ENCODE measurements at places on chromosomes 1 and 21. TPM values are rescaled to one million over a fixed set of nuclear protein-coding genes. Genes with fewer than 3 reads are reported as not detected.

The BATF3 gene
- total RNA-seq = 12.0 TPM

DNA sequence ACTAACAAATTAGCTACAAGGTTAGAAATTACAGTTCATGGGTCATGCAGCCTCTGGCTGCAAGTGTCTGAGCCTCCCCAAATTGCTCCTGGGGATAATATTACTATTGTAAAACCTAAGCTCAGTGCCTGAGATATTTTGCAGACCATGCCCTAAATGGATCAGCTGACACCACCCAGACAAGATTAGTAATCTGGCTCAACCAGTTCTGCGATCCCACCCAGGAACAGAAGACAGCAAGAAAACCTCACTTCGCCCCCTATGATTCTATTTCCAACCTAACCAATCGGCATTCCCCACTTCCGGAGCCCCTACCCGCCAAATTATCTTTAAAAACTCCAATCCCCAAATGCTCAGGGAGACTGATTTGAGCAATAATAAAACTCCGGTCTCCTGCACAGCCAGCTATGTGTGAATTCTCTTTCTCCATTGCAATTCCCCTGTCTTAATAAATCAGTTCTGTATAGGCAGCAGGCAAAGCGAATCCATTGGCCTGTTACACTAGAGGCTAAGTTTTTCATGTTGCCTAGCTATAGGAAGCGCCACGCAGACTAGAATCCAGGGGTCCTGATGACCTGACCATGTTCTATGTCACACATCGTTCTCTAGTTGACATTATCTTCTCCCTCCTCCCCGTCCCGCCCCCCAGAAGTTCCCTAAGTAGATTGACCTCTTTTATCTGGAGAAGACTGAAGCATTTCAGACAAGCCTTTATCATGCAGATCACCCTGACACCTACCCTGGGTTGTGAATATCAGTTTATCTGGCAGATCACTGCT, 22.4 kb upstream of the ZFYVE9 start:
- no peak for DNase-seq

DNA sequence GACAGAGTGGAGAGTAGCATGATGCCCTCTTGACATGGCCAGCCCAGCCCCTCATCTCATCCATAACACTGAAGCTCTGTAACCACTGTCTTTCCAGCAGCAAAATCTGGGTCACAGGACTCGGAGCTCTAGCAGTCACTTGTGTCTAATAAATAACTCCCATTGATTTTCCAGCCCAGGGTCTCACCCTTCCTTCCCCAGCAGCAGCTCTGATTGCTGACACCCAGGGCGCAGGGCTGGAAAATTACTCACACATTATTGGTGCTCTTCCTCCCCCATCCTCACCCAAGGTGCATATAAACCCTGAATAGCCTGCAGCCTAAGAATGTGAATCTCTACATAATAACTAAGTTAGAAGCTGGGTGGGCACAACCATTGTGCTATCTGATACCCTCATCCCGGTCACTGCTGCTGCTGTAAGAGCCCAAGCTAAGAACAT, 21.1 kb upstream of the OR10J5 start:
- no peak for DNase-seq

GRCh38 chr1:104760017-104760416, 1010.3 kb downstream of the AMY1C start:
- no peak for DNase-seq

- DNase-seq = peak; percentile 96
Observed at GRCh38 chr1:185317034-185317885, at the start of gene IVNS1ABP. IVNS1ABP (minus strand) TSS chr1:185317243; CDS start chr1:185309493, 7,750 bp downstream.

The SELL gene
- 15.1 TPM for total RNA-seq

The CYP4A11 gene
- total RNA-seq = not detected

DNA sequence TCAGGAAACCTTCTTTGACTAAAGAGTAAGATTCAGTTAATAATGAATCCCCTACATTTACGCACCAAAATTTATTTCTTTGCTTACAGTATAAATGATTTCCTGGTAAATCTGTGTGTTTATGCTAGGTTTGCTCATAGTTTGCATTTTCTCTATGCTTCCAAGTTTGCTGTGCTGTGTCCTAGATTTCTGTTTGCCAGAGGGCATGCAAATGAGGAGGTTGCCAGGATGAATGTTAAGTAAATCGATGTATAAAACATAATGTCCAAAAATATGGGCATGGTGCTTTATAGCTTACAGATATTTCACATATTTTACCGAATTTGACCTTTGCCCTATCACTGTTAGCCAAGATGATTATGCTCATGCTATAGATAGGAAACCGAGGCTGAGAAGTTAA, 63.8 kb downstream of the TBX19 start:
- no peak for DNase-seq

The LAX1 gene
- total RNA-seq = 1.0 TPM

DNA sequence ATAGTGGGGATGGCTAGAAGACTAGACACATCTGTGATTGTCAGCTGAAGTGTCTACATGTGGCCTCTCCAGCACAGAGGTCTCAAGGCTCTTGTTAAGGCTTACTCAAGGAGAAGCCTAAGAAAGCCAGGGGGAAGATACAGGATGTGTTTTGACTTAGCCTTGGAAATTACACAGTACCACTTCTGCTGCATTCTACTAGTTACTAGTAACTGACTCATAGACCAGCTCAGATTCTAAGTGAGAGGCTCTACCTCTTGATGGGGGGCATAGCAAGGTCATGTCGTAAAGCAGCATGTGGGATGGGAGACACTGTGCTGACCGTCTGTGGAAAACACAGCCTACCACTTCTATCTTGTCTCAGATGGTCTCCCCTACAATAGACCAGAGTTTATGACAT, 99.5 kb downstream of the UBE2U start:
- no peak for DNase-seq
